Endothelial cell of coronary artery (primary cell): ENCODE measurements at places on chromosomes 2 and 18. TPM values are rescaled to one million over a fixed set of nuclear protein-coding genes. Genes with fewer than 3 reads are reported as not detected.

The IGFBP5 gene
- 0.45 and 52.9 TPM in 2 replicates for total RNA-seq

The C2orf66 gene
- total RNA-seq, result 0.09 TPM in 2 replicates

The PDE11A gene
- under 0.01 and 0.09 TPM in 2 replicates for total RNA-seq

The IL1R2 gene
- total RNA-seq, result 0.19 TPM in 1 of 2 replicates, not detected in the other

The TNFRSF11A gene
- total RNA-seq, result 1.9 and 3.1 TPM in 2 replicates

The IL1RL2 gene
- total RNA-seq, result 0.56 TPM in 1 of 2 replicates, not detected in the other

The CRYGB gene
- total RNA-seq, result not detected in 2 replicates
